ENCODE measurements at places on chromosomes 1 and 21. TPM values are rescaled to one million over a fixed set of nuclear protein-coding genes. Genes with fewer than 3 reads are reported as not detected.
A peak's percentile ranks its signal among the peaks of the same experiment; 100 is the strongest.

DNA sequence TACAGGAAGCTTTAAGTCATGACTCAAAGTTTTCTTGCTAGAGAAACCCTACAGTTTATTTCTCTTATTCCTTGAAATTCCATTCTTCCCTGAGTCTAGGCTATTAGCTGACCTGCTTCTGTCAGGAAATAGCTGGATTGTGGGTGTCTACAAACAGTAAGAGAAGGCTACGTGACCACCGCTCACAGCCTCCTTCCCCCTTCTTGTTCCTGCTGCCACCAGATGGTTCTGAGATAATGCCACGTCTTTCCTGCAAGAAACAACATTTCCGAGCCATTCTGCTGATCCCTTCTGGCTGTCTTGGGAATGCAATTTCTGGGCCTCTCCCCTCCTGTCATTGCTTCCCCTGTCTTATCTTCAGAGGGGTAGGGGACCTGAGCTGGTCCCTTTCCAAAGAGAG lies 128.9 kb upstream of the SGIP1 start:
- H3K27ac ChIP-seq = no peak overlapping the region
- no peak for DNase-seq
- H3K4me3 ChIP-seq = no peak overlapping the region
- H3K36me3 ChIP-seq = no peaks in the 10 kb centered on the region
- peaks cover 8% of the 10 kb centered on the region for H3K4me1 ChIP-seq

PODN gene
- 19.8 TPM for total RNA-seq

CELA2B gene
- not detected for total RNA-seq

GRCh38 chr1:21909787-21910503 lies 27.2 kb downstream of the HSPG2 start:
- H3K27me3 ChIP-seq = no peaks in the 10 kb centered on the region
- peak; percentile 92 for DNase-seq
- no peak overlapping the region for H3K4me3 ChIP-seq
- peak overlapping the region; percentile 97 for H3K27ac ChIP-seq
- peaks cover 100% of the 10 kb centered on the region for H3K4me1 ChIP-seq

GRCh38 chr1:201419256-201419655 lies 2.3 kb downstream of the TNNI1 start:
- H3K27me3 ChIP-seq = no peaks in the 10 kb centered on the region
- H3K36me3 ChIP-seq = no peaks in the 10 kb centered on the region
- no peak overlapping the region for H3K4me3 ChIP-seq
- H3K27ac ChIP-seq = no peak overlapping the region
- DNase-seq = no peak
- H3K4me1 ChIP-seq = no peaks in the 10 kb centered on the region

DNA sequence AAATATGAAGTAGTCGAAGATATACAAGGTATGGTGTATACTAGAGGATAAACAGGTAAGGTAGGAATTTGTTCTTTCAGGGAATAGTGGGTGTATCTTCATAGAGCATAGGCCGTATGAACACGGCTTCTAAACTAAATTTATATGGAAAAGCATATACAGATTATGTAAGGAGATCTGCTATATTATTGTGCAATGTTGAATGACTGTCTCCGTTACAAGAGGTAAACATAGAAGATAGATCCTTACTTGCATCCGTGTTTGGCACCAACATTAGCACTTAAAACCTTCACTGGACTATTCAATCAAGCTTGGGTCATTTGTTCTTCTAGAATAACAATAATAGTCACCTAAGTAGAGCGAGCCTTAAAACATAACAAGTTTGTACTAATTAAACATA lies 45.9 kb downstream of the CLEC20A start:
- H3K4me3 ChIP-seq = no peak overlapping the region
- H3K4me1 ChIP-seq = no peaks in the 10 kb centered on the region
- peaks cover 22% of the 10 kb centered on the region for H3K36me3 ChIP-seq
- H3K27me3 ChIP-seq = no peaks in the 10 kb centered on the region
- H3K27ac ChIP-seq = no peak overlapping the region
- no peak for DNase-seq
